Epithelial cell of prostate (primary cell): ENCODE measurements at places on chromosomes 16 and 17.

GRCh38 chr17:1577182-1577581 lies 14.6 kb upstream of the PITPNA start:
- DNase-seq = peak; percentile 56

DNA sequence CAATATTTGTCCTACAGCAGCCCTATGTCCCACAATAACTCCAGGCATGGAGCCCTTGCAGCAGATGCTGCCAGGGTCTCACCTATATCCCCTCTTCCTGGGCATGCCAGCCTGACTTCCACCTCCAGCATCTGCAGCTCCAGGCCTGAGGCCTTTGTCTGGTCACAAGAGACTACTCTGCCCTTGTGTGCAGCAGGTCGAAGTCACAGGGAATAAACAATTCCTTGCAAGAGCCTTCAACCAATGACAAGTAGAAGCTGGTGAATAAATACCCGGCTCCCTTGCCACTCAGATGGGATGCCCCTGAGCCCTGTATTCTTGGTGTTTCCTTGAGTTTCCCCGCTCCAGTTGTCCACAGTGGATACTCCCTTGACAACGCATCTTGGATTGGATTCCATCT lies 23.0 kb downstream of the CES1 start:
- DNase-seq = no peak

DNA sequence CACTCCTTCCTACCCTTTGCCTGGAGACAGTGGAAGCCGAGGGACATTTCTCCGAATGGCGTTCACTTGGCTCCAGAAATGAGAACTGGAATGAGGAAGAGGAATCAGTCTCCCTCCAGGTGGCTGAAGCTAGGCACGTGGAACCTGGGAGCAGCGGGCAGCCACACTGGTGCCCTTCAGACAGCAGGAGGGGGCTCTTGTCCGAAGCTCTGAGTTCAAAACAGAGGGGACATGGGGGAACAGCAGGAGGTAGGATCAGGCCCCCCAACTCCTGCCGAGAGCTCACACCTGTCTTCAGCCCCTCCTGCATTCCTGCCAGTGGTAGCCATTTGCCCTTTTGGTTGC lies 41.5 kb downstream of the TMEM235 start:
- no peak for DNase-seq

DNA sequence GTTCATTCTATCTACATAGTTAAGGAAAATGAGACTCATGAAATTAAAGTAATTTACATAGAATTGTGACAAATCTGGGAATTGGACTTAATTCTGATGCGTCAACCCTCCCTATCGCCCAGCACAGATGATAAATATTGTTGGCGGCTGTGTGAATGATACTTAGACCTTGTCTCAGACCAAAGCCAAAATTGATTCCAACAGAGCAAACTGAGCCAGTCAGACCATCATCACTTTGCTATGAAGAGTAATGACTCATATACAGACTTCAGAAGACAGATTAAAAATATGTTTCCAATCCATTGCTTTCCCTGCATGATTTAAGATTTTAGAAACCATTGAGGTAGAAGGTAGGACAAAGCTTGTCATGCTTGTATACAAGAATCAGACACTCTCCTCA lies 1156.7 kb upstream of the CDH8 start:
- no peak for DNase-seq

- no peak for DNase-seq
These were observed 12.1 kb downstream of the THRA start for GRCh38 chr17:40074871-40075200.

DNA sequence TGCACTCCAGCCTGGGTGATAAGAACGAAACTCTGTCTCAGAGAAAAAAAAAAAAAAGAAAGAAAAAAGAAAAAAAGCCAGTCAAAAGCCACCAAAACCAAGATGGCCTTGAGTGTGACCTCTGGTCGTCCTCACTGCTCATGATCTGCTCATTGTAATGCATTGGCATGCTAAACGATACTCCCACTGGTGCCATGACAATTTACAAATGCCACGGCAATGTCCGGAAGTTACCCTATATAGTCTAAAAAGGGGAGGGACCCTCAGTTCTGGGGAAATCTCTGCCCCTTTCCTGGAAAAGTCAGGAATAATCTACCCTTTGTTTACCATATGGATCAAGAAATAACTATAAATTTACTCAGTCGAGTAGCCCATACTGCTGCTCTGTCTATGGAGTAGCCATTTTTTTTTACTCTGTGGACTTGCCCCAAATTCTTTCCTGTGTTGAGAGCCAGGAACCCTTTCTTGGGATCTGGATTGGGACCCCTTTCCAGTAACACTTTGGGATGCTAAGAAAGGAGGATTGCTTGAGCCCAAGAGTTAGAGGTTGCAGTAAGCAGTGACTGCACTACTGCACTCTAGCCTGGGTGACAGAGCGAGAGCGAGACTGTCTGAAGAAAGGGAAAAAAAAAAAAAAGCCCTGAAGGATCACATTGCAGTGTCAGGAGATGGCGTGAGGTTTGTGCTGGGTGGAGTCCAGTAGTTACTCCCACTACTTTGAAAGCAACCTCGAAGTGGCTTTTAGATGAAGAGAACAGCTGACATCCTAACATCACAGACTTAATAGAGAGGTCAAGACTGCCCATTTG lies 3.7 kb upstream of the TMEM231 start:
- DNase-seq = no peak

GRCh38 chr16:88004391-88004790 lies 53.2 kb downstream of the BANP start:
- no peak for DNase-seq

- DNase-seq = no peak
These were observed 41.4 kb upstream of the PIRT start for GRCh38 chr17:10879190-10879836.

DNA sequence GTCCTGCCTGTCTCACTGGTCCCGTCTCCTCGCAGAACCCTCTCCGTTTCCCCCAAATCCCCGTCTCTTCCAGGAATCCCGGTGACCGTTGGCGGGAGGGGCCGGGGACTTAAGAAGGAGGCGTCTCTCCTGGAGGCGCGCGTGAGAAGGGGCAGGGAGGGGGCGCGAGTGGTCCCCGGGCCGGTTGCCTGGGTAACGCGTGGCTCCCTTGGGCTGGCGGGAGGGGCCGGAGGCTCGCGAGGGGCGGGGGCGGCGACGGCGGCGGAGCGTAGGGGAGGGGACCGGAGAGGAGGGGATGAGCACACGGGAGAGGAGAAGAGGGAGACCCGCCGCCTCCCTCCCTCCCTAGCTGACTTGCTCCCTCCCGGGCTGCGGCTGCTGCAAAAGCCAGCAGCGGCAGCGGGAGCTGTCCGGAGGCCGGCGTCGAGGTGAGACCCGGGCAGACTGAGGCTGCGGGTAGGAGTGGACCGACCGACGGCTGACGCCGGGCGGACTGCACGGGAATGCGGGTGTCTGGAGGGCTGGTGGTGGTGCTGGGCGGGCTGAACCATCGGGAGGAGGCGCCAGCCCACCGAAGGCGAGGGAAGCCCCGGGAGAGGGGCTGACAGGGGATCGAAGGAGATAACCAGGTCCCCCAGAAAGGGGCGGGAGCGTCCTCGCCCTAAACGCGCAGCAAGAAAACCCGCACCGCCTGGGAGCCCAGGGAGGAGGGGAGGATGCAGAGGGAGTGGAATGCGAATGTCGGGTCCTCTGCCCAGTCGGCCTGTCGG lies at the start of gene PRRT2:
Gene PRRT2, plus strand, starts transcription at position 298 of the 770 bp plus-strand sequence. CDS start 862 bp downstream, outside the sequence.
- DNase-seq = no peak

GRCh38 chr17:60510031-60510430 lies 16.0 kb downstream of the APPBP2 start:
- no peak for DNase-seq

- no peak for DNase-seq
These were observed 556.9 kb upstream of the CDH5 start for GRCh38 chr16:65809627-65810026.

DNA sequence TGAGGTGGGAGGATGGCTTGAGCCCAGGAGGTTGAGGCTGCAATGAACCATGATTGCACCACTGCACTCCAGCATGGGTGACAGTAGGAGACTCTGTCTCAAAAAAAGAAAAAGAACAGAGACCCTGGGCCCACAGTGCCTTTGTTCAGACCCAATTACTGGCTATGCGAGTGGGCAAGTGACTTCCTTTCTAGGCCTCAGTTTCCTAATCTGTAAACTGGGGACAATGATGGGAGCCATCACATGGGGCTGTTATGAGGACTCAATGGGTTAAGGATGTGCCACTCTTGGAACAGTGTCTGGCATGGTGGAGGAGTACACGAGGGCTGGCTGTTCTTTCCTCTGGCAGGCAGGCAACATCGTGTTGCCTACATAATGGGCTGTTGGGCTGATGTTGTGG lies 47.3 kb upstream of the NDRG4 start:
- no peak for DNase-seq

DNA sequence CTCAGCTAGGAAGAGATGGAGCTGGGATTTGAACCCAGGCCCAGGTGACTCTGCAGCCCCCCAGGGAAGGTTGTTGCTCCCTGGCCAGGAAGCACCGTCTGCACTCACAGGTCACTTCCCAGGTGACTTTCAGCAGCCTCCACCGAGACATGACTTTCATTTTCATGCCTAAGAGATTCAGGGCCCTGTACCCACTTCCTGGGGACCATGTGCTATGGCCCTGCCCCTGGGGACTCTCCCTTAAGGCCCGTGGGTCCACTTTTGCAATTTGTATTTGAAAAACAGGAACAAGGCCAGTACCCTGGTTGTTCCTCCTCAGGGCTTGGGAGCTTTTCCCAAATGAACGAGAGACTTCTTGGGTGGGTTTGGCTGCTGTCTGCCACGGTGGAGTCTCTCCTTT lies 191.0 kb downstream of the IRF8 start:
- no peak for DNase-seq

DNA sequence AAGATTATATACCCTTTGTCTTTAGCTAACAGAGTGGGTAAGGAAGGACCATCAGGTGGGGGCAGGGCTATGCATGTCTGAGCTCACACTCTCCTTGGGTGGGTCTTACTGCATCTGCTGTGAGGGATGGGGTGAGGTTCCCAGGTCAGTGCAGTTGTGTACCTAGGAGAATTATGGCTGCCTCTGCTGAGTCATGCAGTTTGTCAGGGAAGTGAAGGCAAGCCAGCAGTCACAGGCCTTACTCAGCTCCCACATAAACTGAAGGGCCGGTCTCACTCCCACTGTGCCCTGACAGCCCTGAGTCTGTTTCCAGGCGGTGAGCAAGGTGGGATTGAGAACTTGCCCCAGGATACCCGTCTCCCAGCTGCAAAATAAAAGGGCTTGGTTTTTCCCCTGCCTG lies 328.6 kb downstream of the MAP2K6 start:
- no peak for DNase-seq

DNA sequence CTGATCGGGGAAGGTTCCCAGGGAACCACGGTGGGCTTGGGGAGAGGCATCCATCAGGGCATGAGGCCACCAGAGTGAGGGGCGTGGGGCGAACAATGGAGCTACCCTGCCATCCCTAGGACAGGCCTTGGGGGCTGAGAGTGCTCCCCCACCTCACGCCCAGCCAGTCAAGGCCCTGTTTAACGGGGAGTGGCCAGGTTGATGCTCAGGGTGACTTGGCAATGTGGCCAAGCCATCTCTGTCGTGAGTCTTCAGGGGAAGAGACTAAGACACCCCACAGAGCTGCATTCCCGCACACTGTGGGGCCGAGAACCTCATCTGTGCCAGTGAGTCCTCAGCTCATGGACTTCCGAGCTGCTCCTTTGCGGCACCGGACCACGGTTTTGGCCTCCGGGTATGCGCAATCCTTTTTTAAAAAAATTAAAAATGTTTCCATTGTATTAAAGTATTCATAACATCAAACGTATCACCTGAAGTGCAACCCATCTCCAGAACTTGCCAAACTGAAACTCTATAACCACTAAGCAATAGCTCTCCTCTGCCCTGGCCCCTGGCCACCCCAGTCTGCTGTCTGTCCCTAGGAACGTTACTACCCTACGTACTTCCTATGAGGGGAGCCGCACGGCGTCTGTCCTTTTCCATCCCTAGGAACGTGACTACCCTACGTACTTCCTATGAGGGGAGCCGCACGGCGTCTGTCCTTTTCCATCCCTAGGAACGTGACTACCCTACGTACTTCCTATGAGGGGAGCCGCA lies 71.8 kb upstream of the DOC2B start:
- no peak for DNase-seq

DNA sequence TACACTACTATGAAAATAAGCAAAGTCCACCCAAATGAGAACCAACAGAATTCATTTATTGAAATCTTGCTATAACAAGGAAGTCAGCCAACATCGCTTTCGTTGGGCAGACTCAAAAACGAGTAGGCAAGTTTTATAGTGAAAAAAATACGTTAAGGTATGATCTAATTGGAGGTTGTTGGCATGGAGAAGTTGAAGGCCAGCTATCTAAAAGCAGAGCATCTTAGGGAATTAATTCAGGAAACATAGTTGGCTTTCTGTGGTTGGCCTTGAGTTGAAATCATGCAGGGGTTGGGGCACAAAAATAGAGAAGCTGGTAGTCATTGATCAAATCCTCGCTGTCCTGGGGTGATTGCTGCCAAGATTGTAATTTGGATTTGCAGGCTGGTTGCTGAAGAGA lies 118.3 kb downstream of the PPM1E start:
- no peak for DNase-seq

- no peak for DNase-seq
These were observed at the start of gene NT5C3B for GRCh38 chr17:41835800-41836549. Gene NT5C3B, minus strand, starts transcription at chr17:41836232. Its CDS starts 39 bp downstream, at chr17:41836193.

- no peak for DNase-seq
These were observed 9.1 kb downstream of the FOXJ1 start for GRCh38 chr17:76131692-76132573.

DNA sequence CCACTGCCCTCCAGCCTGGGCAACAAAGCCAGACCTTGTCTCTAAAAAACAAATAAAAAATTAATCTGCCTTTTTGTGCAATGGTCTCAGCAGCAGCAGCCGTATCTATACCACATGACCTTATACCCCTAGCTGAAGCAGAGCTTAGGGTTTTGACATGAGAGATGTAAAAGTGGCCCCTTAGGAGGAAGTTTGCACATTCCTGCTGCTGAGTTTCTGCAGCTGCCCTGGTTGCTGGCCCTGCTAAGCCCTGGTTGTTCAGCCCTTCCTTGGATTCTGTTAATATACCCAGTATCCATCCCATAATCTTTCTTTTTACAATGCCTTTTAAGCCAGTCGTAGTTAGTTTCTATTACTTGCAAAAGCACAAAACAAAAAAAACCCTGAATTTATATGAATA lies 33.0 kb upstream of the PRKCB start:
- DNase-seq = no peak

DNA sequence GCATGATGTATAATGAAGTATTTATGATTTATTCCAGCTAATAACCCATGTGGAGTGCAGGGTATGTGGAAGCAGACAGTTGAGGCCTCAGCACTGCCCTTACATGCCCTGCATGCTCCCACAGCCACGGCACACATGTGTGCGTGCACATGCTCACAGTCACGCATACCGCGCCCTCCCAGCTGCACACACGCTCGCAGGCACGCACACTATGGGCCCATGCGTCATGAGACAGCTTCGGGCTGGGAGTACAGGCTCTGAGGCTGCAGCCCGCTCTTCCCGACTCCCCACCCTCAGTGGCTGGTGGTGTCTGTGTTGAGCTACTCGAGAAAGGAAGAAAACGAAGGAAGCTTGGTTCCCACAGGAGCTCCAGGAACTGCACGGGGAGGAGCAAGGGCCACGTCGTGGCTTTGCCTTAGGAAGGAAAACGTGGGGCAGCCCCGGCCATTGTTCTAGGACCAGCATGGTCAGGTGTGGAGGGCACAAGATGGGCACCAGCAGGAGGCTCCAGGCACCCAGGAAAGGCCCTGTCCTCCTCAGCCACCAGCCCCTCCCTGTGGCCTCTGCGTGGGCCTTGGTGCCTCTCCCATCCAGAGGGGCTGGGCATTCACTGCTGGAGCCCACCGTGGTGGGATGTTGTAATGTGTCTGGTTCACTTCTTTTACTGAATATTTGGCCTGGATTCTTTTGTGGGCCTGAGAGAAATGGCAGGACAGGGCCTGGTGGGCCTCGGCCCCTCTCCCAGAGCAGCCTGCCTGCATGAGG lies 27.5 kb upstream of the CDH15 start:
- no peak for DNase-seq

GRCh38 chr17:51528111-51528510 lies 267.8 kb downstream of the UTP18 start:
- no peak for DNase-seq
